ENCODE measurements at places on chromosomes 1 and 21. TPM values are rescaled to one million over a fixed set of nuclear protein-coding genes. Genes with fewer than 3 reads are reported as not detected.
A peak's percentile ranks its signal among the peaks of the same experiment; 100 is the strongest.

- ATAC-seq: no peak
These were observed 133.0 kb downstream of the GPR52 start for GRCh38 chr1:174580801-174581200.

DNA sequence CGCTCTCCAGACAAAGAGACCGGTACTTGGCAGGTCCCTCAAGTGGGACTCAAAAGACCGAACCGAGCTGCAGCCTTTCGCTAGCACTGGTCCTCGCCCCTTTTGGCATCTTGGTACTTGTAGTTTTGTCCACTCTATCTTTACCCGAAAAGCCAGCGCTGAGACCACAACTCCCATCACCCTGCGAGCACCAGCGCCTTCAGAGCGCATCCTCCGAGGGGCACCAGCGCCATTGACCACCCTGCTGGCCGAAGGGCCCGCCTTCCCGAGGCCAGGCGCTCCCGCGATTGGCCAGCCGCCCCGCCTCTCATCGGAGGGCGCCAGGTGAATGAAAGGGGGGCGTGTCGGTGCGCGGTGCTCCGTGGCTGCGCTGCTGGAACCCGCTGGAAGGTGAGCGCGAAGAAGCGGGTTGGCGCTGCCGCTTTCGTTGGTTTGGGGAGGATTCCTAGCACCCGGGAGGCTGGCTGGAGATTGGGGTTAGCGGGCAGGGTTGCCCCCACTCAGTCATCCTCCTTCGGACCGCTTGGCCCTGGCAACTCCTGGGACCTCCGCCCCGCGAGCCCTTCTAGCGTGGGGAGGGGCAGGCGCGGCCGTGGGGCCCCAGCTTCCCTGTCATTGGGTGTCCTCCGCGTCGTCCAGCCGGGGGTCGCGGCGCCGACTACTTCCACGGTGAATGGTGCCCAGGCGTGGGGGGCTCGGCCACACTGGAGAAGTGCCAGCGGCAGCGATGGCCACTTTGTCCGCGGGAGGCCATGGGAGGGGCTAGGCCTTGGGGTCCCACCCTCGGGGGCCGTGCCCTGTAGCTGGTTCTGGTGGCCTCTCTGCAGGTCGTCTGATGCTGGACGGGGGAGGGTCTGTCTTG is at the start of gene ZBTB8B:
ZBTB8B (plus strand) TSS at position 357 of the 862 bp plus-strand sequence. CDS start 5,553 bp downstream, outside the sequence.
- ATAC-seq: peak; percentile 55

- ATAC-seq: peak; percentile 68
These were observed 12.0 kb upstream of the KCNH1 start for GRCh38 chr1:211145944-211146343.

- ATAC-seq: peak; percentile 36
These were observed 194.2 kb downstream of the SIPA1L2 start for GRCh38 chr1:232435729-232436128.

GRCh38 chr1:76336931-76337371 is 262.4 kb downstream of the ST6GALNAC3 start:
- no peak for ATAC-seq

DNA sequence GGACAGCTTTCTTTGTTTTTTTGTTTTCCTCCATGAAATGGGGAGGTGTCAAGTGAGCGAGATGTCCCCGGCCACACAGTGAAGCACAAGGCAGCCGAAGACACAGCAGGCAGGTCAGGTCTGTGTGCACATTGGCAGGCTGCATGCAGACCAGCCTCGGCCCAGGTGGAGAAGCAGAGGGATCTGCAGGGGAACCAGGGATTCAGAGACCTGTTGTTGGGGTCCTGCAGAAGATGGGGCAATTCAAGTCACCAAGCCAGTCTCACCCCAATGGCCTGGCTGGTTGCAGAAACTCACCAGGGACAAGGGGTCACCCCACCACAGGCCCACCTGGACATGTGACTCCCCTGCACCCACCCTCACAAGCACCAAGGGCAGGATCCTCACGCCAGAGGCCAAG is 4.0 kb upstream of the ABCG1 start:
- no peak for ATAC-seq

The OR2T6 gene
- not detected for total RNA-seq

The ETV3 gene
- total RNA-seq: 40.7 TPM

GRCh38 chr1:85576642-85577418 is 3.7 kb upstream of the CCN1 start:
- peak; percentile 65 for ATAC-seq

- no peak for ATAC-seq
These were observed 59.4 kb downstream of the PRKCZ start for GRCh38 chr1:2109581-2110021.

GRCh38 chr1:73452522-73452921 is 745.5 kb downstream of the LRRIQ3 start:
- ATAC-seq: no peak

The C1orf87 gene
- not detected for total RNA-seq

The MCM3AP gene
- total RNA-seq: 53.6 TPM

The BPNT1 gene
- total RNA-seq: 20.1 TPM

DNA sequence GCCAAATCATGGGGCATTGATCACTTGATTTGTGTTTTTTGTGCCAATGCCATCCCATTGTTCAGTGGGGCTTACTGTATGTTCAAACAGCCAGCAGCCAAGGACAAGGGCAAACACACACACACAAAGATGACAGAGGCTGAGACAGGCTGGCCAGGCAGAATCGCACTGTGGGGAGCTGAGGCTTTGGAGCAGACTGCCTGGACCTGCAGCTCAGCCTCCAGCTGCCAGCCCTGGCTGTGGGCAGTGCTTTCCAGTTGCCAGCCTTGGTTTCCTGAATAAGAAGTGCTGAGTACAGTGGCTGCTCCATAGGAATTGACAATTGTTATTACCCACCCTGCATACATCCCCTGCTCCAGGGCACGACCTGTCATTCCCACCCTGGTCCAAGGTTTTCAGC is 16.9 kb upstream of the PCP4 start:
- peak; percentile 79 for ATAC-seq

The RUNX3 gene
- total RNA-seq: 1.6 TPM

GRCh38 chr1:6985549-6986276 is 200.5 kb downstream of the CAMTA1 start:
- no peak for ATAC-seq

DNA sequence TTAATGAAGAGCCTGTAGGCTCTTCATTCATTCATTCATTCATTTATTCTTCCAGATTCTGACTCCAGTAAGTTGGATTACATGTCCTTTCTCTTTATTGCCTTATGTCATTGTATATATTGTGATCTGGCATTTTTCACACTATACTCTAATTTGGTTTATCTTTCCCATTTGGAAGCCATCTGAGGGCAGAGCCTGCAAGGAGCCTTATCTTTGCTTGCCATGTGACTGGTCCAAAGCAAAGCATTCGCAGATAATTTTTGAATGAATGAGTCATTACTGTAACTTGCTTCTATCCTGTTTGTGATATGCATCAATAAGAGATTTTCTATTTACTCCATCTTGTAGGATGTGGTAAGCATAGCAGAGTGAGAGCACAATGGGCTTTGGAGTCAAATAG is 108.4 kb upstream of the DAB1 start:
- no peak for ATAC-seq

The KCNE2 gene
- not detected for total RNA-seq

DNA sequence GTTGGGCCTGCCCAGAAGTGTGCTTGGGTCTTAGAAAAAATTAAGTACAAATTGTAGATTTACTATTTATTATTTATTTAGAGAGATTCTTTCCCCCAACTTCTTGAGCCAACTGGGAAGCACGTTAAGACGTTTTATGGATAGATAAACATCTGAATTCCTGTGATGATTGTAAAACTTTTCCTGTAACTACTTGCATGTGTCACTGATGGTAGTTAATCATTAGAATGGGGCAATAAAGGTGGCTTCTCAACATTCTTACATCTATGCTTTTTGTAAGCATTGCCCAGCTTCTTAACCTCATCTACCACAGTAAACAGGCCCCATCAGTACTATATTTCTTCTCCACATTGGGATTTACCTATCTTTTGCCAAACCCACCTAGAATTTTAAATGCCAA is 559.8 kb downstream of the LMO4 start:
- ATAC-seq: no peak

The AQP10 gene
- total RNA-seq: not detected

DNA sequence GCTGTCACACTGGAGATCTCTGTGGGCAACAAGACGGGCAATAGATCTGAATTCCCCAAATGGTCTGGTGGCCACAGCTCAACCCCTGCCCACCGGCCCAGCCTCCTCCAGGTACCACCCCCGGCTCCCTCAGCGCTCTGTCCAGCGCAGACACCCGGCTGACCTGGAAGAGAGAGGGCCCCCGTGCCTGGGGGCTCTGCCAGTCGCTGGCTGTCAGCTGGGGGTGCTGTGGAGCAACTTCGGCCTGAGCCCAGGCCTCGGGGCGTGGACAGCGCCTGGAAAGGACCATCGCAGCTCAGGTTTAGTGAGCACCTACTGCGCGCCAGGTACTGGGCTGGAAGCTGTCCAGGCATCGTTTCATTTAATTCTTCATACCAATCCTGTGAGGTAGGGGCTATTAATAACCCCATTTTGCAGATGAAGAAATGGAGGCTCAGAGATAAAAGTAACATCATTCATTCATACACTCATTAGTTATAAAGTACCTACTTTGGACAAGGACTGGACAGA is 51.0 kb downstream of the AHDC1 start:
- ATAC-seq: no peak

DNA sequence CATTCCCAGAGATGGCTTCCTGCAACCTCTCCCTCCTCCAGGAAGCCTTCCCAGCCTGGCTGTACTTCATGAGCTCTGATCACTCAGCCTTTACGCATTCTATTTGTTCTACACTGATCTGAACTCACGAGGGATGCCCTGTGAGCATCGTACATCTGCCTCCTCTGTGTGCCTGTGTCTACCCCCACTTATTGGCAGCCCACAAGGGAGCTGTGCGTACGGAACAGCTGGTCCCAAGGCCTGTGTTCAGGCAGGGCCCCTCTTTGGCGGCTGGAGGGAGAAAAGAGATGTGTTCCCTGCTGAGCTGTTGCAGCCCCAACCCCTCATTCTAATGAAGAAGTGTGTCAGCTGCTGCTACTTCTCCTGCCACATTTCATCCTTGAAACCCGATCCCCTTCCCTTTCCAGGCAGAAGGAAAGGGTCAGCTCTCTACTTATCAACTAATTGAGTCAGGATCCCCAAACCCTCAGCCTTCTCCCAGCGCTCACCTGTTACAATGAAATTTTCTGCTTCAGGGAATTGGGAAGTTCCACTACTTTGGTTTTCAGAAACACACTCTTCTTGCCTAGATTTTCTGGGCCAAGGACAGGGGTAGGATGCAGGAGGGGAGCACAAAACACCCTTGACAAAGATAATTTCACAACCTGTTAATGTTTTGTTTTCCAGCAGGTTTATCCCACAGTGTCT is 3.2 kb downstream of the INKA2 start:
- ATAC-seq: no peak
